Stomach (tissue), 19 donors: ENCODE measurements at places on chromosomes 5 and 9. TPM values are rescaled to one million over a fixed set of nuclear protein-coding genes. Genes with fewer than 3 reads are reported as not detected.

- no peak for DNase-seq
These were observed 37.9 kb downstream of the STOM start for GRCh38 chr9:121331992-121332685.

The ORM1 gene
- 1.6 TPM for total RNA-seq

- no peak for DNase-seq
These were observed 16.6 kb upstream of the PLPP1 start for GRCh38 chr5:55551358-55551757.

DNA sequence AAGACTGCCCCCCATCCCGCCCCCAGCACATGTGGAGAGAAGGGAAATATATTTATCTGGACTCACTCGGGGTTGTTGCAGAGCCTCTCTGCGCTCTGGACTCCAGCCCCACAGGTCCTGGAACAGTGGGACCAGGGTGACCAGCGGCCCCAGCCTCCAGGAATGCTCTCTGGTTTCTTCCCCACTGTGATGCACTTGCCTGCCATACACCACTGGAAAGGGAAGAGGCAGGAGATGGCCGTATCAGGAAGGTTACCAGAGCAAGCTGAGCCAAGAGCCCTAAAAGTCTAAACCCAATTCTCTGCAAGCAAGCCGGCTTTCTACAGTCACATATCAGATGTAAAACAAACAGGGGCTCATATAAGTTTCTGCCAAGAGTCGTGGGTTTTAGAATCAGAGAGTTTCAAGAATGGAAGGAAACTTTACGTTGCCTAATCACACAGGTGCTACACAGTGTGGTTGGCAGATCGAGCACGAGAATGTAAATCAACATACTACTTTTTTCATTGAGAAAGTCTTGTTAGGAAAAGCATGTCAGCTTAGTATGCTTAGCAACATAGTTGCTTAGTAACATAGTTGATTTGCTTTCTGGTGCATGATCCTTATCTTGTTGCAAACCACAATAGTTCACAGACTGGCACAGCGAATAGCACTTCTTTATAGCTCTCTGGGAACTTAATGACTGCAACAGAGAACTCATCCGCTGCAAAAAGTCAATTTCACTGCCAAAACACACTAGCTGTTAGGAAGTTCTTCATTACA, 201.2 kb downstream of the TARS1 start:
- DNase-seq, result no peak

The CTSV gene
- total RNA-seq, result not detected

- no peak for DNase-seq
These were observed 18.1 kb upstream of the CLK4 start for GRCh38 chr5:178644826-178645545.

GRCh38 chr9:34555002-34555348, 32.2 kb upstream of the ENHO start:
- DNase-seq, result no peak

The KCNIP1 gene
- total RNA-seq, result 0.29 TPM
